ENCODE measurements at places on chromosomes 7 and 10. TPM values are rescaled to one million over a fixed set of nuclear protein-coding genes. Genes with fewer than 3 reads are reported as not detected.

DNA sequence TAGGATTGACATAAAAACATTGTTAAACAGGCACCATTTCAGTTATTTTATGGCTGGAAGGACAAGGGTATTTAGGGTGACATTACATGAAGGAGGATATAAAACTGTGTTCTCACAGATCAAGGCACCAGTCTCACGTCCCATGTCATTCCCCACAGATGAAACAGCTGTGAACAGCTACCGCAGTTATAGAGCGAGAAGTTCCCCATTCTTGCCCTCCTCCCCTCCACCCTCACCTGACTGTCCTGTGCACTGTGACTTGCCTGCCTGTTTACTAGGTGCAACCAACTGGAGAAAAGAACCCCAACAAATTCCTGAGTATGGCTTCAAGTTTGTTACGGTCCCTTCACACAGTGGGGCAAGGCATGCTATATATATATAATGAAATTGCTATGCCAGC is 141.6 kb downstream of the SND1 start:
- DNase-seq = no peak

DNA sequence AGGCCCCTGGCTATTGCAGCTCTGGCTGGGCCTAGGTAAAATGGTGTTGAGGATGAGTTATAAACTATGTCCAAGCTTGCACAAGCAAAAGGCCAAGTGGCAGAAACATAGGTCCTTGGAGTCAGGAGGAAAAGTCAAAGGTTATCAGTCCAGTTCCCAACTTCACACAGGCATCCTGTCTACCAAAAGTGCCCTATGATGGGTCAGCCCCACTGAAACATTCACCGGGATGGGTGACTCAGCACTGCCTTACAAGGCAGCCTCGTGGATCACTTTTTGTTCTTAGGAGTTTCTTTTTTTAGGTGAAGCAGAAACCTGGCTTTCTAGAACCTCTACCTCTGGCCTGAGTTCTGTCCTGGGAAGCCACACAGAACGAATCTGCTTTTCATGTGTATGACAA is 158.8 kb upstream of the LYZL2 start:
- no peak for DNase-seq

DNA sequence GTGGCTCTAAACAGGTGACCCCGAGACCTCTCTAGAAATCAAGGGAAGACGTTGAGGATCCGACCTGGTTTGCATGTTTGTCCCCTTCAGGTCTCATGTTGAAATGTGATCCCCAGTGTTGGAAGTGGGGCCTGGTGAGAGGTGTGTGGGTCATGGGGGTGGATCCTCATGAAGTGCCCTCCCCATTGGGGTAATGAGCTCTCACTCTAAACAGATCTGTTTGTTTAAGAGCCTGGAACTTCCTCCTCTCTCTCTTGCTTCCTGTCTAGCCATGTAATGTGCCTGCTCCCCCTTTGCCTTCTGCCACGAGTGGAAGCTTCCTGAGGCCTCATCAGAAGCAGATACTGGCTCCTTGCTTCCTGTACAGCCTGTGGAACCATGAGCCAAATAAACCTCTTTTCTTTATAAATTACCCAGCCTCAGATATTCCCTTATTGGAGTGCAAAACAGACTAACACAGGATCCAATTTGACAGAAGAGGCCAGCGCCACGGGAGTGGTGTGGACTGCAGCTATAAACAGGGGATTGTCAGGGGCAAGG is 10.8 kb upstream of the POLM start:
- no peak for DNase-seq

GRCh38 chr10:23362879-23363792 is 18.5 kb upstream of the C10orf67 start:
- DNase-seq = peak; percentile 72

DNA sequence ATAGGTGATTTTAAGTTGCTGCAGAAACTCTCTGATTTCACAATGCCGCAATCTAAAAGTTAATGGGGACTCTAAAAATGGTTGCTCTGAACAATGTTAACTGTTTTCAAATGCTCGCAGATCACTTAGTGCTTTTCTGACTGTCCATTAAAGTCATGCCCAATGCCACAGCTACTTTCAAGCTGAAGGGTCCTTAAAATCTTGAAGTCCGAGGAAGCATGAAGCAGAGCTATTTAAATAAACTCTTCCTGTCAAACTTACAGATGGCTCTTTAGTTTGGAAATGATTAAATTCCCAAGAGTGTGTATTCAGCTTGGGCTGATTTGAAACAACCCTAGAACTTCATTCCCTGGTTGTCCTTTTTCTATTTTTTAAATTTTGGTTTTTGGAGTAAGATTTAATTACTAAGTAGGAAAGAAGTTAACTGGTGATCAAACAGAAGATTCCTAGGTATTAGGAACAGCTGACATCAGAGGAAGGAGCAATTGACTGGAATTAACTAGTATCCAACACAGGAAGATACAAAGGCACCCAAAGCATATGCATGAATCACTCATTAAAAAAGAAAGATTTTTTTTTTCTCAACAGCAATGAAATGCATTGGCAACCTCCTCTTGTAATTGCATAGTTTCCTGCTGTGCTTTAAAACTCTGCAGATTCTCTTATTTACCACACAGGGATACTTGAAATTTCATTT is 105.1 kb downstream of the NRP1 start:
- no peak for DNase-seq

DNA sequence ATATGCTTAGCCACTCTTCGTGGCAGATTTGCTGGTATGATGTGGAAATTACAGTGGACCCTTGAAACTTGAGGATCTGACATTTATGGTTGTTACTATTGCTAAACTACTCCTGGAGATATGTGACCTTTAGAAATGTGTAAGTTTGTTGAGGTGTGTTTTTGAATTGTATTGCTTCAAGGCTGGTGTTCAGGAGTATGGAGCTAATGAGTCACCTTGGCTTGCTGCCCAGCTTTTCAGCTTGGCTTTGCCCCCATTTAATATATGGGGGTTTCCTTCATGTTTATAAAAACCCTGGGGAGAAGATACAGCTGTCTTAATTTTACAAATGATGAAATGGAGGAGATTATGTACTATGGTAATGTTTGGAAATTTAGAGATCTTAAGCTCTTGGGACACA is 11.6 kb downstream of the HBP1 start:
- DNase-seq = no peak

DNA sequence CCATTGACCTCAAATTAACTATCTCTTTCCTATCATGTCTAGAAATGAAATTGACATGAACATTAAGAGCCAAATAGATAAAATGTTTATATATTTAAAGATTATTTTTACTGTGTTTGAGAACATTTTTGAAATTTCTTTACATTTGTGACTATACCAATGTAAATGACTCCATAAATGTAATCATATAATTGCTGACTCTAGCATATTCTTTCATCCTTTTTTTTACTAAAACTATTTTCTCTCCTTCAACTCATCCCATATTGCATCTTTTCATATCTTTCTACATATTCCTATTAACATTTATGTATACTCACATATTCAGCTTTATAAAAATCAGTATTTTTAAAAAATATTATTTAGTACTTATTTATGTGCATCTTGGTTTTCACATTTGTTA is 16.9 kb downstream of the TMEM106B start:
- DNase-seq = no peak

GRCh38 chr10:11381023-11381422 is 230.4 kb downstream of the USP6NL start:
- no peak for DNase-seq

The NME8 gene
- total RNA-seq = not detected

The TCAF2 gene
- total RNA-seq = 22.2 TPM

The FANK1 gene
- 0.31 TPM for total RNA-seq

DNA sequence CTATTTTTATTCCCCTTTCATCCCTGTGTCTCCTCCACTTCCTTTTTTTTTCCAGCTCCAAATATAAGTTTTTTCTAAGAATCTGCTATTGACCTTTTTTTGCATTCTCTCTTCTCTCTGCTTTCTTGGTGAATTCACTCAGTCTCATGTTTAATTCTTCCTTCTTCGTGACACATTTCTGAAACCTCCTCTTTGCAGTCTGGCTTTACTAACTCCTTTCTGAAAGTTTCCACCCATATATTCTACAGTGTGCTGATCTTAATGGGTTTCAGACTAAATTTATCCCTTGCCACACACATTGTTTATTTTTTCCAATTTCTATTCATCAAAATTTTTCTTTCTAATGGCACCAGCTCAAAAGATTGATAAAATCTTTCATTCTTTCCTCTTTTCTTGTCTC is 47.8 kb upstream of the CALD1 start:
- DNase-seq = no peak

The IDI2 gene
- not detected for total RNA-seq

The BHLHA15 gene
- total RNA-seq = not detected

The IL6 gene
- 0.92 TPM for total RNA-seq

The HMX3 gene
- total RNA-seq = not detected

DNA sequence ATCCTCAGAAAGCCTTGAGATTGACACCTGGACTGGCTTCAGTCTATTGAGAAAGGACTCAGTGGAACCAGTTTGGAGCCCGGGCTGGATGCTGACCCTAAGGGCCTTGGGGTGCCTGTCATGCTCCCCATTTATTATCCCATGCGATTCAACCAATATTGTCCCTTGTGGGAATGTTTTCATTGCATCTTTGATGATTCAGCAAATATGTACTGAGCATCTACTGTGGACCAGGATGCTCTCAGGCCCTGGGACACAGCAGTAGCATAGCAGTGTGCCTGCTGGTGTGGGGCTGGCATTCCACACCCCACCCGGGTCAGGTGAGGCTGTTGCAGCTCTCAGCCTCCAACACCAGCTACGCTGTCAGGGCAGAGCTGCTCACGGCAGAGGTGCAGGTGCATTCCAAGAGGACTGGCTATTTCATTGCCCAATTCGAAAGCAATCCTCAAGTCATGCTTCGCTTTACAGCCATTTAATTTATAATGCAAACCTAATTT is 586.0 kb downstream of the TCERG1L start:
- DNase-seq = no peak

DNA sequence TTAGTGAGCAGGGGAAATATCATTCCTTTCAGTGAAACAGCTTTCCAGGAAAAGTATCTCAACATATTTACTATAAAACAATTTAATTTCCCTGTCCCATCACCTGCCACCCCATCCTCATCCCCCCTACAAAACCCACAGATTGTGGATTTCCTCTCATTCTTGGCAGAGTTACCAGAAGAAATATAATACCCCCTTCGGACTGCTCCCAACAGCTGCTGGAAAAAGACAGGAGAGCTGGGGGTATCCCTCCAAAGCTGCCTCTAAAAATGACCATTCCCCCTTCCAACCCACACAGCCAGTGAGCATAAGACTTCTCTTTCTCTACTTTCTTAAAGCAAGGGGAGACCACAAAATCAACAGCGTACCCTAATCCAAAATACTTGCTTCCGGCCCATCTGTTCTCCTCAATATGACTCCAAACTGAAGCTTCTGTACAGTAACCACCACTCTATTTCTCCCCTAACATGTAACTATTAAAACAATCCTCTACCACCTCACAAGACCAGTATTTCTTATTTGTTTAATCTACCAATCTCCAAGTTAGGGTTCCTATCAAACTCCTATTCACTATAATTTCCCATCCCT is 7.8 kb downstream of the FBXW4 start:
- no peak for DNase-seq

DNA sequence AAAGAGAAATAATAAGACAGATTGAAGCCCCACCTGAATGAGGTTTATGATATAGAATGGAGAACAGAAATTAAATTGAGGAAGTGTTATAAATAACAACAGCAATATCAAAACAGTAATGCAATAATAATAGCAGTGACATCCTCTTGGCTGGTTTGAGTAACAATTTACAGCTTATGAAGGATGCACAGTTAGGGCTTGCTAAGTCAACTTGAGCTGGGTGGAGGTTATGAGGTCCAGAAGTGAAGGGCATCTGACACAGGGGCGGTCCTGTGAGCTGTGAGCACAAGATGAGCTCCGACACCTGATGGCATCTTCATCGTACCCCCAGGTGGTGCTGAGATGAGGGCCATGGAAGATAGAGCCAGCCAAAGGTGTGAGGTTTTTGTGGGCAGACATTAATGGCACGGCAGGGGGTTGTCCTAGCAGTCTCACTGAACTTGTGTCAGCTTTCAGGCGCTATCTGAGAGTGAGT is 30.5 kb downstream of the ARHGAP22 start:
- no peak for DNase-seq

- DNase-seq = no peak
Observed at GRCh38 chr7:91927912-91928311, 12.8 kb upstream of the AKAP9 start.

DNA sequence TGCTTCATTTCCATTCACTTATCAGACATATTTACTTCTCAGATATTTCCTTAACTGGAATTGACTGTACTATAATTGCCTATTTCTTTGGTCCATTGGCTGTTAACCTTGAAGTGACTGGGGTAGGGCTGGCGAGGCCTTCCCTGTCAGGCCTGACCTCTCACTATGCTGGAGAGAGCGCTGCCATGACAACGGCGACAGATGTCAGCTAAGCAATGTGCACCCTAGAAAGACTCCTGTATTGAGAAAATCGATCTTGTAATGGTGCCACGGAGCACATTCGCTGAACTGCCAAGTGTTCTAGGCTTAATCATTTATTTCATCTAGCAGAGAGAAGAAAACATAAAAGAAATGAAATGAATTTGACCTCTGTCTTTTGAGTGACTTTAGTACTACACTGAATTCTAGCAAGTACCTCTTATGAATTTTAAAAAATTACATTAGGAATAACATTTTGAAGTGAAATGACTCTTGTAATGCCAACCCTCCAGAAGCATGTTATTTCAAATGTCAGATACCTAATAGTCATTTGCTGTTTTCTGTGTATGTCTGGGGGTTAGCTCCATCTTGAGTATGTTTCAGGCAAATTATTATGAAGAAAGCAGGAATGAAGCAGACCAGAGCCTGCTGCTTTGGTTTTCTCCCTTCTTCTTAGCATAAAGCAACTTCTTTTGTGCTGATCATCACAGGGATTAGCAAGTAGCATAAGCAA is 148.0 kb downstream of the SNX10 start:
- DNase-seq = no peak

DNA sequence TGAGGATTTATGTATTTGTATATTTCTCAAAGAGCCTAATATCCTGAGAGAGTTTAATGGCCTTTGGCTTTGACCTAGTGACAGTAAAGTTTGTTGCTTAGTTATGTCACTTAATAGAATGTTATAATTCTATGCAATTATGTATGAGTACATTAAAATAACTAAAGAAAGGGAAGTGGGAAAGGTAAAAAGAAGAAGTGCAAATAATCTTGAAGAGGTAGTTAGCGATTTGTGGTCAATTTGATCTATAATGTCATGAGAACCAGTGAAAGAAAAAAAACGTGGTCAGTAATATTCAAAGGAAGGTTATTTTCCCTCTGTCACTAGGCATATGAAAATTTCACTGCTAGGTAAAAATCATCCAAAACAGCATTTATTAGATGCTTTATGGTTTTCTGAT is 143.4 kb upstream of the LSM8 start:
- DNase-seq = no peak

- DNase-seq = no peak
Observed at GRCh38 chr7:30936650-30937245, 25.1 kb downstream of the AQP1 start.

DNA sequence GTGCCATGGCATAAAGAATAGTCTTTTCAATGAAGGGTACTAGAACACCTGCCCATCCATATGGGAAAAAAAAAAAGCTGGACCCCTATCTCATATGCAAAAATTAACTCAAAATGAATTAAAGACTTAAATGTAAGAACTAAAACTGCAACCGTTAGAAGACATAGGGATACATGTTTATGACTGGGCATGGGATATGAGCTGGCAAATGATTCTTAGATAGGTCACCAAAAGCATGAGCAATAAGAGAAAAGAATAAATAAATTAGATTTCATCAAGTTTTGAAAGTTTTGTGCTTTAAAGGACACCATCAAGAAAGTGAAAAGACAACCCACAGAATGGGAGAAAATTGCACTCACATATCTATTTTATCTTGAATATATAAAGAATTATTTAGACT is 222.0 kb downstream of the ADK start:
- no peak for DNase-seq
